ENCODE measurements at places on chromosomes 7 and 10. TPM values are rescaled to one million over a fixed set of nuclear protein-coding genes. Genes with fewer than 3 reads are reported as not detected.

Gene DLX6
- total RNA-seq: not detected

Gene INSIG1
- total RNA-seq: 428 TPM

Gene CASP2
- total RNA-seq: 9.9 TPM

Gene AKR1C3
- total RNA-seq: 139 TPM

Gene PHYHIPL
- not detected for total RNA-seq

Gene RET
- under 0.01 TPM for total RNA-seq

Gene FHIP2A
- 18.8 TPM for total RNA-seq

Gene LIPM
- not detected for total RNA-seq

Gene GOLGA7B
- total RNA-seq: under 0.01 TPM

Gene PPP1R3A
- total RNA-seq: not detected

Gene FFAR4
- not detected for total RNA-seq

Gene CPA1
- total RNA-seq: not detected

Gene AGBL3
- total RNA-seq: 0.73 TPM

Gene BEND7
- total RNA-seq: 1.5 TPM

Gene NUPR2
- not detected for total RNA-seq

Gene GNAT3
- total RNA-seq: not detected

Gene LIPA
- total RNA-seq: 89.7 TPM

Gene CADPS2
- total RNA-seq: 12.5 TPM

Gene BTAF1
- total RNA-seq: 30.9 TPM

Gene NAT16
- not detected for total RNA-seq

Gene RADIL
- total RNA-seq: 2.7 TPM

Gene PTPRZ1
- not detected for total RNA-seq

Gene OR2A1
- total RNA-seq: under 0.01 TPM

Gene MMD2
- not detected for total RNA-seq

Gene PDE6C
- not detected for total RNA-seq

Gene LIPJ
- 0.73 TPM for total RNA-seq

Gene EPDR1
- 15.1 TPM for total RNA-seq

Gene SAMD9
- total RNA-seq: 18.4 TPM

Gene HERPUD2
- 34.5 TPM for total RNA-seq

Gene DGKB
- total RNA-seq: 0.37 TPM

Gene KNDC1
- total RNA-seq: under 0.01 TPM

Gene CDHR1
- total RNA-seq: 0.20 TPM

Gene CYCS
- 26.1 TPM for total RNA-seq

Gene BMPER
- 10.2 TPM for total RNA-seq

Gene PRSS1
- total RNA-seq: not detected

Gene NFE2L3
- total RNA-seq: not detected

Gene ZNF487
- 4.8 TPM for total RNA-seq
